Upper lobe of left lung (tissue), 6 donors: ENCODE measurements at places on chromosomes 7 and 10. TPM values are rescaled to one million over a fixed set of nuclear protein-coding genes. Genes with fewer than 3 reads are reported as not detected.

DNA sequence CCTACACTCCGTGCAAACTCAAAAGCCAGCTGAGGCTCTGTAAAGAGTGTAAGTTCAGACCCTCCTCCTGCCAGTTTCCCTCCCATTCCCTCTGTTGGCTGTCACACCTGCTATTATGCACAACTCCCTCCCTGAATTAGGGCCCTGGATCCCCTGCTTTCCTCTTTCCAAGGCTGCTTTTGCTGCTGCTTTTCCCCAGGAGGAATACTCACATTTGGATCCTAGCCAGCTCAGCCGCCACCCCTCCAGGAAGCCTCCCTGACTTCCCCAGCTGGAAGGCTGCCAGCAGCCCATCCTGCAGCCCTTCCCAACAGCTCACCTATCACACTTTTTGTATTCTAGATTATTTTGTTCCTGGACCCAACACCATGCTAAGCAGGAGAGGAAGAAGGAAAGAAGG lies 40.9 kb upstream of the WDR11 start:
- no peaks in the 10 kb centered on the region for H3K4me1 ChIP-seq
- no peak overlapping the region for H3K27ac ChIP-seq
- no peak for DNase-seq
- no peaks in the 10 kb centered on the region for H3K36me3 ChIP-seq
- H3K27me3 ChIP-seq, result no peaks in the 10 kb centered on the region
- H3K4me3 ChIP-seq, result no peak overlapping the region

GRCh38 chr7:13421776-13422175 lies 567.7 kb downstream of the ETV1 start:
- H3K4me1 ChIP-seq, result no peaks in the 10 kb centered on the region
- H3K36me3 ChIP-seq, result no peaks in the 10 kb centered on the region
- H3K4me3 ChIP-seq, result no peak overlapping the region
- H3K27me3 ChIP-seq, result no peaks in the 10 kb centered on the region
- no peak overlapping the region for H3K27ac ChIP-seq
- no peak for DNase-seq

Gene GHRHR
- total RNA-seq, result 1.4 TPM

Gene FAM131B
- total RNA-seq, result 5.7 TPM

GRCh38 chr10:119313644-119314043 lies 106.3 kb downstream of the GRK5 start:
- peak; percentile 70 for DNase-seq
- no peaks in the 10 kb centered on the region for H3K36me3 ChIP-seq
- H3K4me3 ChIP-seq, result no peak overlapping the region
- H3K27ac ChIP-seq, result peak overlapping the region; percentile 45
- peaks cover 72% of the 10 kb centered on the region for H3K4me1 ChIP-seq

- no peak overlapping the region for H3K4me3 ChIP-seq
- H3K4me1 ChIP-seq, result no peaks in the 10 kb centered on the region
- H3K27ac ChIP-seq, result no peak overlapping the region
- H3K36me3 ChIP-seq, result no peaks in the 10 kb centered on the region
- DNase-seq, result no peak
- no peaks in the 10 kb centered on the region for H3K27me3 ChIP-seq
Measured at GRCh38 chr10:29517352-29517923, 117.3 kb downstream of the SVIL start.

Gene OR2A1
- total RNA-seq, result not detected

DNA sequence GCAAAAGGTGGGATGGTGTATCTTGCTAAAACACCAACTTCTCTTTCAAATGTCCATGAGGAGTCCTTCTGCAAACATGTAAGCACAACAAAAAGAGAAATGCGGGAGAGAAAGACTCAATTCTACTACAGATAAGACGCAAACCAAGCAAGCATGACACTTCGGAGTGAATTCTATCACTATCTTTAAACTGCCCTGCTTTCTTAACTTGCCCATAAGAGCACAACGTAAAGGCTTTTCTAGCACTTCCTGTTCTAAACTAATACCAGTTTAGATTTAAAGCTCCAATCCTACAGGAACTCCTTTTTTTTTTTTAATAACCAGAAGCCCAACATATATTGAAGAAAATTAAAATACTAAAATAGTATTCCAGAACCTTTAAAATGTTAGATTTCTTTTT lies 8.4 kb downstream of the RHEB start:
- H3K4me1 ChIP-seq, result peaks cover 48% of the 10 kb centered on the region
- H3K4me3 ChIP-seq, result no peak overlapping the region
- no peak overlapping the region for H3K27ac ChIP-seq

GRCh38 chr7:44750921-44751571 lies 2.4 kb downstream of the ZMIZ2 start:
- H3K4me3 ChIP-seq, result no peak overlapping the region
- DNase-seq, result no peak
- no peaks in the 10 kb centered on the region for H3K27me3 ChIP-seq
- H3K4me1 ChIP-seq, result peaks cover 53% of the 10 kb centered on the region
- no peaks in the 10 kb centered on the region for H3K36me3 ChIP-seq

Gene PRSS58
- total RNA-seq, result not detected

- H3K4me1 ChIP-seq, result peaks cover 4% of the 10 kb centered on the region
- no peak overlapping the region for H3K27ac ChIP-seq
- H3K4me3 ChIP-seq, result no peak overlapping the region
- DNase-seq, result peak; percentile 88
Measured at GRCh38 chr7:143884969-143885559, 16.9 kb downstream of the TCAF1 start.

Gene LRRC61
- 29.0 TPM for total RNA-seq

DNA sequence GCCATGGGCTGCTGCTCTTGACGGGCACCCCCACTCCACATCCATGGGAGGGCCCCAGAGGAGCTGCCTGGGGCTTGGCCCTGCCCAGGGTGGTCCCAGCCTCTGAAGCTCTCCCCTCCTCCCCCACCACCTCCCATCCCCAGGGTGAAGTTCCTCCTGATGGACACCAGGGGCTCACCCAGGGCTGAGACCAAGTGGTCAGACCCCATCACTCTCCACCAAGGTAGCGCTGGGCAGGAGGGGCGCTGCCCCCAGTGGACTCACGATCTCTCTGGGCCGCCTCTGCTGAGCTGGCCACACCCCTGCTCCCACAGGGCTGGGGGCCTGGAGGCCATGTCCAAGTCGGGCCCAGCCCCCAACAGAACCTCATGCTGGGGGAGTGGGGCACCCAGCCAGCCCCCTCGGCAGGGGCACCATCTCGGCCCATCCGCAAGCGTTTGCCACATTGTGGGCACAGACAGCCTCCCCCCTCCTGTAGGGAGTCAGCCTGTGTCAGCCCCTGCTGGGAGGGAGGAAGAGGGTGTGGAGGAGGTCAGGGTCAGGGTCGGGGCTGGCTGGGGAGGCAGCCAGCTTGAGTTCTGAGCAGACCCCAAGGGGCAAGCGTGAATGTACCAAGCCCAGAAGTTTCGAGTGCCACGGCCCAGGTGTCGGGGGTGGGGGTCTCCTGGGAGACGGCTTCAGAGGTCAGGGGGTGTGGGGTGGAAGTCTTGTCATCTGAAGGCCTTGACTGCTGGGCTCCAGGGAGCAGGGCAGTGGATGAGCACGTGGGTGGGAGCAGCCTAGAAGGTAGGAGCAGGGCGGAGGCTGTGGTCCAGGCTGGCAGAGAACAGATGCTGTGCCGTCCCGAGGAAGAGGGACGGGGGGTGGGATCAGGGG lies 2.8 kb downstream of the UPK3B start:
- no peaks in the 10 kb centered on the region for H3K27me3 ChIP-seq
- peaks cover 14% of the 10 kb centered on the region for H3K4me1 ChIP-seq
- H3K27ac ChIP-seq, result peak overlapping the region; percentile 7
- H3K4me3 ChIP-seq, result no peak overlapping the region
- no peaks in the 10 kb centered on the region for H3K36me3 ChIP-seq

DNA sequence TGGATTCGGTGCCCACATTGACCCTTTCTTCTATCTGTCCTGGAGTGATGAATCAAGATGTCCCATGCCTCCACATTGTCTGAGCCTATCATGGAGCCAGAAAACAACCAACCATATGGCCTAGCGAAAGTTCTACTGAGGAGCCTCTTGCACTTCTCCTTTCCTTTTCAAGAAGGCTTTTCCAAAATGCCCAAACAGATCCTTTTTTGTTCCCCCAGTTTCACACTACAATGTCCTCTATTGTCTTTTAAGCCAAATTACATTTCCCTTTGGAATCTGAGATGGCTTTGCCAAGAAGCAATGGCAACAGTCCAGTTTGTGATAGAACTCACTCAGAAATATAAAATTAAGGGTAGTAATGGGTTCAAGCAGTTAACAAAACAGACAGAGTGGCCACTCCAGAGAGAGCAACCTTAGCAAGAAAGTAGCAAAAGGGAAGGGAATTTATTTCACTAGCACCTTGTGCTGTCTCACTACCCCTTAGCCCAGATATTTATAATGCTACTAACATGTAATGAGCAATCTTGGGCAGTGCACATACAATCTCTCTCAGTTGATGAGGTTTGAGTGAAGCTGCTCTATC lies 194.6 kb upstream of the PDE1C start:
- no peak overlapping the region for H3K27ac ChIP-seq
- no peak overlapping the region for H3K4me3 ChIP-seq
- DNase-seq, result no peak
- H3K36me3 ChIP-seq, result no peaks in the 10 kb centered on the region
- no peaks in the 10 kb centered on the region for H3K27me3 ChIP-seq

DNA sequence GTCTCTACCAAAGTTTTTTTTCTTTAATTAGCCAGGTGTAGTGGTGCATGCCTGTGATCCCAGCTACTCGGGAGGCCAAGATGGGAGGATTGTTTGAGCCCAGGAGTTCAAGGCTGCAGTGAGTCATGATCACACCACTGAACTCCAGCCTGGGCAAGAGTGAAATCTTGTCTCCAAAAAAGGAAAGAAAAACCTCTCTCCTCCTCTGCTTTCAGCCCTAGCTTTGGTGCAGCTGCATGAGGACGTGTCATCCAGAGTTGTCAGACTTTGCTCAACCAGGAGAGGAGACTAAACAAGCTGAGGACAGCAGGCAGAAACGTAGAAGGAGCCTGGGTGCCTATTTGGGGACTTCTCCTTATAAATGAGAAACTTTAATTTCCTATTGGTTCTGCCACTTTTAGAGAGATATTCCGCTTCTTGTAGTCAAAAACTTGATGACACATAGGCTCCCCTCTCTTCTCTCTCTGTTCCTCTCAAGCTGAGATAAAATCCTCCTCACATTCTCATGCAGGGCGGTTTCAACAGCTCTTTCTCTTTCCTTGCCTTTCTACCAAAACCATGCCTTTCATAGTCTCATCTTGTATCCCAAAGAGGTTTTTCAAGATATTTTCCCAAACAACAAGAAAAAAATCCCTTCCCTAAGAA lies 205.4 kb downstream of the ARHGAP12 start:
- no peaks in the 10 kb centered on the region for H3K36me3 ChIP-seq
- H3K4me3 ChIP-seq, result no peak overlapping the region
- no peaks in the 10 kb centered on the region for H3K27me3 ChIP-seq
- H3K27ac ChIP-seq, result no peak overlapping the region
- no peak for DNase-seq

Gene WNT16
- not detected for total RNA-seq

DNA sequence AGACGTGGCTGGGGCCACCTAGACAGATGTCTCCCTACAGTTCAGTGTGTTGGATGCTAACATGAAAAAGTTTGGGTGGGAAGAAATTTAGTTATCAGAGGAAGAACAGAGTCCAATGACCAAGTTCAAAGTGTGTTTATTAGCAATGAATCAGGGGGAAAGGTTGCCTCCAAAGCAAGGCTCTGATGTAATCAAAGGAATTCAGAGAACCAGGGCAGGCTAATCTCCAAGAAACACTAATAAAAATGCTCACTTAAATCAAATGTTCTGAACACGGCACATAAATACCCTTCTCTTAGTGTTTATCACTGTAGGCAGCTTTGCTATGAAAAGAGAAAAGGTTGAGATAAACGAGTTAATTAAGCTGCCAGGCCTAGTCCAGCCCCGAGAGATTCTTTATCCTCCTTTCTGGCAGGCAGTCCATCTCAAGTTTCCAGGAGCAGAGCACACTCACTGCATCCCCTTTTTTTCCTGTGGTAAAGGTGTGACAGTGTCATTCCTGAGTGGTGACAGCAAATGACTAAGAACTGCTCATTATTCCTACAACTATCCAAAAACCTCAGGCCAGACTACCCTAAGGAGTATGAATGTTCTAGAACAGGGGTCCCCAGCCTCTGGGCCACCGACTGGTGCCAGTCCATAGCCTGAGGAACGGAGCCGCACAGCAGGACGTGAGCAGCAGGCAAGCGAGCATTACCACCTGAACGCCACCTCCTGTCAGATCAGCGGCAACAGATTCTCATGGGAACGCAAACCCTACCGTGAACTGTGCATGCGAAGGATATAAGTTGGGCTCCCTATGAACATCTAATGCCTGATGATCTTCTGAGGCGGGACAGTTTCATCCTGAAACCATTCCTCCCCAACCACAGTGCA lies 66.9 kb upstream of the FHIP2A start:
- no peaks in the 10 kb centered on the region for H3K4me1 ChIP-seq
- H3K27ac ChIP-seq, result no peak overlapping the region
- no peak for DNase-seq
- H3K27me3 ChIP-seq, result no peaks in the 10 kb centered on the region

GRCh38 chr7:80821771-80822319 lies 97.0 kb downstream of the SEMA3C start:
- H3K36me3 ChIP-seq, result no peaks in the 10 kb centered on the region
- no peak for DNase-seq
- no peaks in the 10 kb centered on the region for H3K4me1 ChIP-seq
- H3K27ac ChIP-seq, result no peak overlapping the region
- no peak overlapping the region for H3K4me3 ChIP-seq

- no peaks in the 10 kb centered on the region for H3K4me1 ChIP-seq
- no peaks in the 10 kb centered on the region for H3K27me3 ChIP-seq
- DNase-seq, result no peak
- no peak overlapping the region for H3K27ac ChIP-seq
Measured at GRCh38 chr10:118171861-118172260, 125.1 kb upstream of the RAB11FIP2 start.

GRCh38 chr7:45136106-45137060 lies 21.2 kb upstream of the RAMP3 start:
- H3K27me3 ChIP-seq, result no peaks in the 10 kb centered on the region
- H3K4me3 ChIP-seq, result no peak overlapping the region
- H3K27ac ChIP-seq, result no peak overlapping the region
- no peaks in the 10 kb centered on the region for H3K4me1 ChIP-seq
- peak; percentile 60 for DNase-seq

DNA sequence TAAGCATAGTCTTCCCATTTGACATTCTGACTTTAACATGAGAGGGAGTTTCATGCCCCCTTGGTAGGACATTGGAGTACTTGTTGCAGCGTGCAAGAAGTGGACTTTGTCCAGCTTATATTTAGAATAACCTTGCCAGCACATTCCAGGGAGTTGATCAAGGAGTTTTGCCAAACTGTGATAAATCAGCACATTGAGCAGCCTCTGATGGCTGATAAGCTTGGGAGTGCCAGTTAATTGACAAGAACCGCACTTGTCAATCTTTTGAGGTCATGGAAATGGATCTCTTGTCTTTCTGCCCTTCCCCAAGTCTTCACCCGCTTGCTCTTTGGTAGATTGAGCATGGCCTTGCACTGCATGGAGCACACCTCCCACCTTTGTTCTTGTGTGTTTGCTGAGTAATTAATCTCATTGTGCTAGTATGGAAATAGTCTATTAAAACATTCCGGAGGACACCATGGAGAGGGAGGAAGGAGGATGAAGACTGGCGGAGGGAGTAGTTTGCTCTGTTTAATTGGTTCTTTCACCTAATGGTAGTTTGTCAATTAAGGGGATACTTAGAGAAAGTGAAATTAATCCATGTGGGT lies 668.5 kb upstream of the GALNT17 start:
- no peak for DNase-seq
- H3K27me3 ChIP-seq, result no peaks in the 10 kb centered on the region
- H3K36me3 ChIP-seq, result no peaks in the 10 kb centered on the region
- H3K27ac ChIP-seq, result no peak overlapping the region
- peaks cover 3% of the 10 kb centered on the region for H3K4me1 ChIP-seq
